Fibroblast of skin of scalp (primary cell): ENCODE measurements at places on chromosomes 6 and 20.

GRCh38 chr6:137492289-137493217 is 1.6 kb downstream of the OLIG3 start:
- DNase-seq, result no peak

- peak; percentile 46 for DNase-seq
Measured at GRCh38 chr6:98839781-98840361, 5.5 kb downstream of the POU3F2 start.

DNA sequence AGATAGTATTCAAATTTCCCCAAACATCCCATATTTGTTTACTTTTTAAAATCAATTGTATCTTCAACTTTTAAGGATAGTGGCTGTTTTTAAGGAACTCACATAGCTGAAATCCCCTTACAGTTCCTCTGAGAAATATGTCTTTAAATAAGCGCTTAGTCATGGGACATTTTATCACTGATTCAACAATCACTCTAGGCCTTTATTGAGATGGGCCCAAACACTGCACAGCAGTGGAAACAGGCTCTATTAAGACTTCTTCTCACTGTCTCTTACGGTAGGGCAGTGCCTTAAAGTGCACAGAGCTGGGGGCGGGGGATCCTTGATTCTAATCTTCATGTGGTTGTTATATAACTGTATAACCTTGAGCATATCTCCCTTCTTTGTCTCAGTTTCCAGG is 59.8 kb upstream of the RREB1 start:
- DNase-seq, result peak; percentile 35

DNA sequence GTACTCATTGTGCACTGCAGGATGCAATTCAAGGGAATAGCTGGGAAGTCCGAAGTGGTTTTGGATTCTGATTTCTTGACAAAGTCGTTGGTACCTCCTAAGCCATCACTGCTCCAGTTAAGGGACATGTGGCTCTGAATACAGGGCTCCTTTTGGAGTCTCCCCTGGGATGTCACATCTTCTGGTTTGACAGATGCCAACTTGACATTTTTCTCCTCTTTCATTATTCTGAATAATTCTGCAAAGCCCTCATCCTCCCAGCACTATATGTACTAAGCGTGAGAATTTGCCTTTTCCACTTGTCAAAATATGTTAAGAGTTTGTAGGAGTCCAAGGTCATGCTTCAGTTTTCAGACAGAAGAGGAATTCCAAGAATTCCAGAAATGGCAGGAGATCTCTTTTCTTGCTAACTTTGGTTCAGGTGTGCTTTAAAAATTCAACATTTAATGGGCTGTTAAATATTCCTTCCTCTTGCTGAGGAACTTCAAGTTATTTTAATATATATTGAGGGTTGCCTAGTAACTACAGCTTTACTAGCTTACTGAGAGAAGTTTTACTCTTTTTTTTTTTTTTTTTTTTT is 38.7 kb downstream of the DOK5 start:
- DNase-seq, result no peak

- DNase-seq, result peak; percentile 45
Measured at GRCh38 chr6:116446399-116446798, 14.8 kb upstream of the CALHM6 start.
